ENCODE measurements at places on chromosomes 1 and 21. TPM values are rescaled to one million over a fixed set of nuclear protein-coding genes. Genes with fewer than 3 reads are reported as not detected.

GRCh38 chr1:168092566-168093355 is 44.0 kb downstream of the GPR161 start:
- peak; percentile 33 for DNase-seq

GRCh38 chr1:21251773-21252471 is 38.3 kb downstream of the ECE1 start:
- DNase-seq, result peak; percentile 82

DNA sequence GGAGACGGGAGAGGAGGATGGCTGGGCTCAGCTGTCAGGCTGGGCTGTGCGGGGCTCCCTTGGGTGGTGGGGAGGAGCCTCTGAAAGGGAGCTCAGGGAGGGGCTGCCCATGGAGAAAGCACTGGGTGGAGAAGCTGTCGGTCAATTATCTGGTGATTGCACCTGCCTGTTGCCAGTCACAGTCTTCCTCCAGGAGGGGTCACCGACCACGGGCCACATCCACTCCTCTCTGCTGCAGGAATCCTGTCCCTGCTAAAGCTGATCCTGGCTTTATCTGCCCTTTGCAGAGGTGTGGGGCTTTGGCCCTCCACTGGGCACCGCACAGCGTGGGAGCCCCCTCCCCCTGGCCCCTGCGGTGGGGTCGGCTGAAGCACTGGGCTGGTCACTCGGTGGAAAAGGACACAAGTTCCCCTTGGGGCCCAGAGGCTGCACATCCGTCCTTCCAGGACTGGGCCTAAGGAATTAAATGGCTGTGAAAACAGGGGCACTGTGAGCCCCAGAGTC is 21.8 kb upstream of the COL18A1 start:
- DNase-seq, result no peak

DNA sequence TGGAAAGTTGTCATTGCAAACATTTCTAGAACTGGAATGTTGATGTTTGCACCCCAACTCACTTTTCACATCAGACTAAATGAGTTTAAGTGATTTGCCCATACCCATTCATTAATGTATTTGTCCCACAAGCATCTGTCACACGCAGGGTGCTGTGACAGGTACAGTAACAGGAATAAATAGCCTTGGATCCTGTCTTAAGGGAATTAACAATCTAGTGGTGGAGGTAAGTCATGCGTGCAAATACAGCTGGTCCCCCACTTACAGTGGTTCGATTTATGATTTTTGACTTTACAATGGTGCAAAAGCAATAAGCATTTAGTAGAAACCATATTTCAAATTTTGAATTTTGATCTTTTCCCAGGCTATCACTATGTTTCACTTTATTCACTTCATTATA is 17.5 kb upstream of the PRDM2 start:
- DNase-seq, result no peak

- no peak for DNase-seq
Measured at GRCh38 chr1:228849011-228849541, 113.8 kb downstream of the RHOU start.

DNA sequence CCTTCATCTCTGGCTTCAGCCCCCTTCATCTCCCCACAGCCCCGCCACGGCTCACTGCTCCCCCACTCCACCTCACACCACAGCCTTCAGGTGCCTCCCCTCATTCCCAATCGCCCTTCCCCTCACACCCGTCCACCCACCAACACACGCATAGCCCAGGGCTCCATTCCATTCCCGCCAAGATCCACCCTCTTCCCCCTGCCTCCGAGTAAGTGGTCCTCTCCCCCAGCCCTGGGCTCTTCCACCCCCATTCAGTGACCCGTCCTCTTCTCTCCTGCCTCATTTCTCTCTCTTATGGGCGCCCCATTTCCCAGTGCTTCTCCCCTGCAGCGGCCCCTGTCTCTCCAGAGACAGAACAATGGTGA is 53.2 kb downstream of the VWA5B1 start:
- DNase-seq, result no peak

- DNase-seq, result no peak
Measured at GRCh38 chr1:42427240-42427639, 28.6 kb downstream of the ZMYND12 start.

GRCh38 chr1:18037651-18038050 is 69.9 kb upstream of the IGSF21 start:
- no peak for DNase-seq

DNA sequence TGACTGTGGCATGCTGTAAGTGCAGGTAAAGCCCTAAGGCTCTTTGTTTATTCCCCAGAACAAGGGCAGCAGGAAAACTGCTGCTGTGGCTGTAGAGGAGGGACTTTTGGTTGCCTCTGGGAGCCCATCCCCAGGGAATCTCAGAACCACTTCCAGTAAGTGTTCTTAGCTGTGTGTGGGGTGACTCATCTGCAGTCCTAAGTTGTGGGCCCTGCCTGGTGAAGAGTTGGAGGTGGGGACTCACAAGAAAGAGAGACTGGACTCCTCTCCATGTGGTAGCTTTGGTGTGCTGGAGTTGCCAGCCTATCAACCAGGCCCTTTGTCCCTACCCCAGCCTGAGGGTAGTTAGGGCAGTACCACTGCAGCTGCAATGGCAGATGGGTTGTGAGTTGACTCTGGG is 24.0 kb upstream of the DENND1B start:
- DNase-seq, result peak; percentile 91

DNA sequence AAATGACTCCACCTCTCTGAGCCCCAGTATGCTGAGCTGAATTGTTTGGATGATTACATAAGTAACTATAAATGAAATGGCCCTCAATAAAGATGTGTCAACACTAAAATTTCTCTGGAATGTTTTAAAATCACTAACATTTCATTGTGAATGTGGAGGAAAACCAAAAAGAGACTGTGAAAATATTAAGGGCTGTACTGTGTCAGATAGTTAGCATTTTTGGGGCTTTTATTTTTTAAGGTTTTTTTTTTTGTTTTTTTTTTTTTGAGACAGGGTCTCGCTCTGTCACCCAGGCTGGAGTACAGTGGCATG is 6.3 kb downstream of the MYOC start:
- DNase-seq, result no peak

DNA sequence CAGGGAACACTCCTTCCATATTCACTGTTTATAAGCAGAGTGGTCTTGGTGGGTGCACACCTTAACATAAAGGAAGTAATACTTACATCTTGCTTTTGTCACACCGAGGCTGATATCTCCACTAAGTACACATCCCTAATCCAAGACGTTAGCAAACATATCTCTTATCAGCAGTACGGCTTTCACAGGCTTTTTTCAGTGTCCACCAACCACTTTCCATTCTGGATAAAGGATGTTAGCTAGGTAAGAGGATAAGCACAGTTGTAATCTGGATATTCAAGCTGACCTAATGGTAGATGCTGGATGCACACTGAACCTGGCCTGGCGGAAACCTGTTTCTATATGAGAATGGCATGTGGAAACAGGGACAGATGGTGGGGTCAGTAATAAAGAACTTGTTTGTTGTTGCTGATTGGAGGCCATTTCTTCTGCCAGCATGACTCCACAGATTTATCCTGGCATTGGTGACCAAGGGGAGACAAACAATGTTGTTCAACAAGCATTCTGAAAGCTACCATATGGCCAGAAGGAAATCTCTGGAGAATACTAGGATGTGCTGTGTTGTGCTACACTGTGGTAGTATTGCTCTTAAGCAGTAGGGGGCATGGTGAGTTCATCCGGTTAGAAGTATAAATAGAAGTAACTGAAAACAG is 416.4 kb downstream of the PTBP2 start:
- peak; percentile 84 for DNase-seq

TNFRSF1B gene
- polyA plus RNA-seq, result 14.8 TPM

FCGR1A gene
- polyA plus RNA-seq, result not detected

Data from fibroblast of lung (primary cell).